LoVo (cell line): ENCODE measurements at places on chromosomes 4 and X.

DNA sequence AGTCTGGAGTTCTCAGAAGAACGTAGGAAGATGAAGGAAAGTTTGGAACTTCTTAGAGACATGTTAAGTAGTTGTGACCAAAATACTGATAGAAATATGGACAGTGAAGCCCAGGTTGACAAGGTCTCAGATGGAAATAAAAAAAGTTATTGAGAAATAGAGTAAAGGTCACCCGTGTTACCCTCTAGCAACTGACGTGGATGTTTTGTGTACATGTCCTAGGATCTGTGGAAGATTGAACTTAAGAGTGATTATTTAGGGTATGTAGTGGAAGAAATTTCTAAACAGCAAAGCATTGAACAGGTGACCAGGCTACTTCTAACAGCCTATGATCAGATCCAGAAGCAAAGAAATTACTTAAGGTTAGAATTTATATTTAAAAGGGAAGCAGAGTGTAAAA lies 1020.4 kb downstream of the FSTL5 start:
- no peak for DNase-seq

GRCh38 chr4:48667148-48667547 lies 112.9 kb downstream of the FRYL start:
- no peak for DNase-seq

DNA sequence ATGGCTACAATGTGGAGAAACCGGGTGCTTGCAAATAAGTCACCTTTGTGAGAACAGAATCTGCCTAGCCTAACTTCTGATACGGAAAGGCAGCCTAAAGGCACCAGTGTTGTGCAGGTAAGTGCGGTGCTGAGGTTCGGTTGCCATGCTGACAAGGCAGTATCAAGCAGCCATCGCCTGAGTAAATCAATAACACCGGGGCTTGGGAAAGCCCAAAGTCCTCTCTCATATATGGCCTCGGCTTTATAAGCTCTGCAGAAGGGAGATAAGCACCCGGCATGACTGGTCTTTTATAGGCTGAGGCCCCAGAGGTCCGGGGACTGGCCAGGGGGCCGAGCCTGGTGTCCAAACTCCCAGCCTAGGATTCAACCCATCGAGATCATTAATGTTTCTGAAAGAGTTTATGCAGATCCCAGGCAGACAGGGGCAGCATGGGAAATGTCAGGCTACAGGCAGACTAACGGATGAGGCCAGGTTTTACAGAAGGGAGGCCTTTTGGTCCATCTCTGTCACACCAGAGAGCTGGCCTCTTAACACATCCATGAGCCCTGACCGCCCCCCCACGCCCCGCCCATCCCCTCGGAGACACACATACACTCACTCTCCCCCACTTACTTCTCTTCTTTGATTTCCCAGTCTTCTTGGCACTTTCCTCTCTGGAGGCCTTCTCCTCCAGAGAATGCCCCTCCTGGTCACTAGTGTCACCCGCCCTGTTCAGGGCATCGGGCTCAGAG lies 38.5 kb downstream of the ELF4 start:
- DNase-seq, result no peak

- DNase-seq, result no peak
These were observed 606.0 kb upstream of the PITX2 start for GRCh38 chr4:111228874-111229273.

GRCh38 chr4:56080384-56080783 lies 131.6 kb downstream of the CEP135 start:
- DNase-seq, result no peak

GRCh38 chr4:96887857-96888256 lies 1048.0 kb downstream of the PDHA2 start:
- DNase-seq, result no peak

DNA sequence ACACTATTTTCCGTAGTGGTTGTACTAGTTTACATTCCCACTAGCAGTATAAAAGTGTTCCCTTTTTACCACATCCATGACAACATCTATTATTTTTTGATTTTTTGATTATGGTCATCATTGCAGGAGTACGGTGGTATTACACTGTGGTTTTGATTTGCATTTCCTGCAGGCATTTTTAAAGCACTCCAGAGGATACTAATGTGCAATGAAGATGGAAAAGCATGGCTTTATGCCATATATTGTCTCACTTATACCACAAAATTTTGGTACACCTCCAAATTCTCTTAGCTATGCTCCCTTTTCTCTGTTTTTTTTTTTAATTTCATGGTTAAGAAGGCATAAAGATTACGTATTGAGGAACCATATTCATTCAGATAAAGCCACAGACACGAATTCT lies 35.1 kb upstream of the NPY2R start:
- DNase-seq, result no peak

DNA sequence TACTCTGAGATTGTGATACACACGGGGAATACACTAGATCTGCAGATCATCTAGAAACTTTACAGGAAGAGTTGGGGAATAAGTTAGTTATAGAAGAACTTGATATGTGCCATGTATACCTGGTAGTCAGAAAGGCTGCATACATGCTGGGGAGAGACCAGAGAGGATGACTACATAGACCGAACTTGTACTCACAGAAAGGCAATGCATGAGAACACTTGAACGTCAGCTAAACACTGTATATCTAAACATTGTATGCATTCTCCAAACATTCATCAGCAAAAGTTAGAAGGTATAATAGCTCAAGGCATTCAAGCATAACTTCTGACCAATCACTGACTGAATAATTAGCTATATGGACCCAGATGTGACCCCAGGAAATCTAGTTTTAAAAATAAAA lies 78.0 kb upstream of the PDHA2 start:
- no peak for DNase-seq

GRCh38 chrX:67651437-67652142 lies 107.8 kb downstream of the AR start:
- no peak for DNase-seq

GRCh38 chr4:185576314-185576961 lies 41.1 kb upstream of the PDLIM3 start:
- no peak for DNase-seq

GRCh38 chrX:16005917-16006316 lies 117.4 kb upstream of the GRPR start:
- no peak for DNase-seq
